ENCODE measurements at places on chromosomes 1 and 21. TPM values are rescaled to one million over a fixed set of nuclear protein-coding genes. Genes with fewer than 3 reads are reported as not detected.

The BRDT gene
- not detected for total RNA-seq

DNA sequence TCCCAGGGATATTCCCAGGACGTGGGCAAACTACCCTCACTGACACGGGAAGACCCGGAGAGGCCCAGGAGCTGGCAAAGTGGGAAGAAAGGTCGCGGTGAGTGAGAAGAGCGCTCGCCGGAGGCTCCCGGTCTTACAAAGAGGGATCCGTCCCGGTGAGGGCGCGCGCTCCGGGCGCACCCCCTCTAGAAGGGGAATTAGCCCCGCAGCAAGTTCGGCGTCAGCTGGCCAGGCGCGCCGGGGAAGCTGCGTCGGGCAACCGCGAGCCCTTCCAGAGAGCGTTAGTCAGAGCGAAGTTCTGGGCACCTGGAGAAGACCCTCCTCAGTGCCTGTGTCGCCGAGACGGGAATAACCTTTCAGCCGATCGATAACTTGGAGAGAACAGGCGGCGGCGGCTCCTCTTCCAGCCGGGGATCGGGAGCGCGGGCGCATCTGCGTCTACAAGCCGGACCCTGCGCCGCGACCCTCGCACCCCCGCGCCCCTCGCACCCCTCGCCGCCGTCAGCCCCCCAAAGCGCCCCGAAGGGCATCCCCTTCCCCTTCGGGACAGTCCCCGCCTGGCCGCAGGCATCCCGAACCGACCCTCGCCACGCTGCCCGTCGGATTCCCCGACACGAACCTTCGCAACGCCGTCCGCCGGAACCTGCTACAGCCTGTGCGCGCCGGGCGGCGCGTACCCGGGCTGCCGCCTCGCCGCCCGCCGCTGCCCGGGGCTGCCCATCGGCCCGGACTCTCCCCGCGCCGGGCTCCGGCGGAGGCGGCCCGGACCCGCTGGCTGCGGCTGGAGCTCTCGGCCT, 485 bp downstream of the SIPA1L2 start:
- peaks cover 3% of the 10 kb centered on the region for H3K27me3 ChIP-seq
- peaks cover 7% of the 10 kb centered on the region for H3K4me1 ChIP-seq
- DNase-seq = peak; percentile 51

GRCh38 chr1:61081144-61081685, 1.1 kb upstream of the NFIA start:
- H3K36me3 ChIP-seq = no peaks in the 10 kb centered on the region
- H3K4me3 ChIP-seq = peak overlapping the region; percentile 72
- H3K4me1 ChIP-seq = peaks cover 15% of the 10 kb centered on the region
- DNase-seq = no peak

GRCh38 chr1:154839691-154840090, 30.4 kb downstream of the KCNN3 start:
- H3K27ac ChIP-seq = no peak overlapping the region
- no peak for DNase-seq
- no peaks in the 10 kb centered on the region for H3K4me1 ChIP-seq
- H3K27me3 ChIP-seq = no peaks in the 10 kb centered on the region
- no peaks in the 10 kb centered on the region for H3K36me3 ChIP-seq

GRCh38 chr1:50901872-50902271, 58.2 kb downstream of the FAF1 start:
- no peaks in the 10 kb centered on the region for H3K4me1 ChIP-seq
- no peak overlapping the region for H3K27ac ChIP-seq
- H3K4me3 ChIP-seq = no peak overlapping the region
- H3K36me3 ChIP-seq = no peaks in the 10 kb centered on the region
- no peak for DNase-seq

GRCh38 chr1:185349556-185349955, 32.5 kb upstream of the IVNS1ABP start:
- no peaks in the 10 kb centered on the region for H3K27me3 ChIP-seq
- no peaks in the 10 kb centered on the region for H3K4me1 ChIP-seq
- H3K27ac ChIP-seq = no peak overlapping the region

DNA sequence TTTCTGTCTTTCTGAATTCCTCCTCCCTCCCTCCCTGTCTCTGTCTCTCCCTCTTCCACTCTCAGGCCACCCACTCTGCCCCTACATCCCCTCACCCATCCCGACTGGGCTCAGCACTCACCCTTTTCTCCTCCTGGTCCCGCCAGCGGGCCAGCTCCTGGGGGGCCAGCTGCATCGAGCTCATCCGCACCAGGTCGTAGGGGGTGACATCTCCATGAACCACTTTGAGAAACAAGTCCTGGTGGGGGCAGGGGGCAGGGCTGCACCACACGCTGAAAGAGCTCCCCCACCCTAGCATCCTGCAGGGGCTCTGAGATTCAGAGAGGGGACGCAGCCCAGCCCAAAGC, 17.8 kb downstream of the SPOCD1 start:
- no peak overlapping the region for H3K4me3 ChIP-seq
- H3K36me3 ChIP-seq = no peaks in the 10 kb centered on the region
- H3K27me3 ChIP-seq = no peaks in the 10 kb centered on the region
- H3K4me1 ChIP-seq = no peaks in the 10 kb centered on the region

Data from colonic mucosa (tissue), 4 donors.